ENCODE measurements at places on chromosomes 7 and 10. TPM values are rescaled to one million over a fixed set of nuclear protein-coding genes. Genes with fewer than 3 reads are reported as not detected.

NPY4R gene
- not detected for total RNA-seq

EPHB4 gene
- total RNA-seq, result 2.7 TPM

TAS2R3 gene
- 2.2 TPM for total RNA-seq

HPSE2 gene
- total RNA-seq, result not detected

NUTM2B gene
- 0.91 TPM for total RNA-seq

FXYD4 gene
- not detected for total RNA-seq

HMX2 gene
- not detected for total RNA-seq

LRRN3 gene
- 56.5 TPM for total RNA-seq

GRCh38 chr7:148304083-148304335 is 286.6 kb upstream of the C7orf33 start:
- DNase-seq, result no peak

GRCh38 chr7:51187941-51188340 is 128.7 kb downstream of the COBL start:
- DNase-seq, result no peak

DNA sequence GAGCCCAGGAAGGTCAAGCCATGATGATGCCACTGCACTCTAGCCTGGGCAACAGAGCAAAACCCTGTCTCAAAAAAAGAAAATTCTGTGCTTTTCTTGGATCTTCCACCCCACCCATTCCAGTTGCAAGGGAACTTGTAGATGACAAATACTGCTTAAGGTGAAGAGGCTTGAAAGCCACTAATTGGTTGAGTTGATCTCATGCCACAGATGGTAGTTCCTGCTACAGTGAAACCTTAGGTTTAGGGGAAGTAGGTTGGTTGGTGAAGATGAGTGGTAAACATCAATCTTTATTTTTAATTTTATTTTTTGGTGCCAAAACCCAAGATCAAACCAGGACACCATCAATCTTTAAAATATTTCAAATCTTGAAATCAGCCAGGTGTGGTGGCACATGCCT is 2.9 kb upstream of the GDI2 start:
- DNase-seq, result no peak

DNA sequence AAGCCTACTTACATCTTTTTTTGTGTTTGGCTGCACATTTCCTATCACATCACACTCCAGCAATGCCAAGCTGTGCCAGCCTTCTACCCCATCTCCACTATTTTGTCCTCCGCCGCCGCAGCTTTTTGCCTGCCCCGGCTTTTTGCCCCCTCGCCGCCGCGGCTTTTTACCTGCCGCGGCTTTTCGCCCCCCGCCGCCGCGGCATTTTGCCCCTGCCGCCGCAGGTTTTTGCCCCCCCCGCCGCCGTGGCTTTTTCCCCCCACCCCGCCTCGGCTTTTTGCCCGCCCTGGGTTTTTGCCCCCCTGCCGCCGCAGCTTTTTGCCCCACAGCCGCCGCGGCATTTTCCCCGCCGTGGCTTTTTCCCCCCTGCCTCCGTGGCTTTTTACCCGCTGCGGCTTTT is 506.0 kb downstream of the ZNF37A start:
- no peak for DNase-seq

GRCh38 chr10:61904733-61905725 is 3.5 kb downstream of the ARID5B start:
- DNase-seq, result peak; percentile 79

DNA sequence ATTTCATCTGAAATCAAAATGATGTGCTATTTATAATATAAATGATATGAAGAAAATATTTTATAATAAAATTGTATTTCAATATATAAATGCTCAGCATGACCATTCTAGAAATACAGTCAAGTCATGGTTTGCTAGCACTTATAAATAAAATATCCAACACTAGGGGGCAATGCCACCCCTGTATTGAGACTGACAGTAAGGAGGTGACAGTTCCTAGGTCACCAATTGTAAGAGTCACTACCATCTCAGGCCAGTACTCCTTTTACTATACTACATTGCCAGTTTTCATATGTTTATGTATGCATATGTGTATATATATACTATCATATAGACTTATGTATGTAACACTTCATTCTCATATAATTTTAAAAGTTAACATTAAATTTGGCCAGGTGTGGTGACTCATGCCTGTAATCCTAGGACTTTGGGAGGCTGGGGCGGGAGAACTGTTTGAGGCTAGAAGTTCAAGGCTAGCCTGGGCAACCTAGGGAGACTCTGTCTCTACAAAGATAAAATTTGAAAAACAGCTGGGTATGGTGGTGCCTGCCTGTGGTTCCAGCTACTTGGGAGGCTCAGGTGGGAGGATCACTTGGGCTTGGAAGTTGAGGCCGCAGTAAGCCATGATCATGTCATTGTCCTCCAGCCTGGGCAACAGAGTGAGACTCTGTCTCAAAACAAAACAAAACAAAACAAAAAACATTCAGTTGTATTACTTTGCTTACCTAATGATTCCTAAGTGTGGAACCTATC is 2.4 kb upstream of the CNOT4 start:
- DNase-seq, result peak; percentile 81

- no peak for DNase-seq
Observed at GRCh38 chr10:58064714-58065528, 202.8 kb downstream of the IPMK start.

GRCh38 chr7:128879939-128880746 is 17.5 kb downstream of the ATP6V1F start:
- no peak for DNase-seq

- no peak for DNase-seq
Observed at GRCh38 chr7:140349144-140349771, 49.1 kb downstream of the SLC37A3 start.

DNA sequence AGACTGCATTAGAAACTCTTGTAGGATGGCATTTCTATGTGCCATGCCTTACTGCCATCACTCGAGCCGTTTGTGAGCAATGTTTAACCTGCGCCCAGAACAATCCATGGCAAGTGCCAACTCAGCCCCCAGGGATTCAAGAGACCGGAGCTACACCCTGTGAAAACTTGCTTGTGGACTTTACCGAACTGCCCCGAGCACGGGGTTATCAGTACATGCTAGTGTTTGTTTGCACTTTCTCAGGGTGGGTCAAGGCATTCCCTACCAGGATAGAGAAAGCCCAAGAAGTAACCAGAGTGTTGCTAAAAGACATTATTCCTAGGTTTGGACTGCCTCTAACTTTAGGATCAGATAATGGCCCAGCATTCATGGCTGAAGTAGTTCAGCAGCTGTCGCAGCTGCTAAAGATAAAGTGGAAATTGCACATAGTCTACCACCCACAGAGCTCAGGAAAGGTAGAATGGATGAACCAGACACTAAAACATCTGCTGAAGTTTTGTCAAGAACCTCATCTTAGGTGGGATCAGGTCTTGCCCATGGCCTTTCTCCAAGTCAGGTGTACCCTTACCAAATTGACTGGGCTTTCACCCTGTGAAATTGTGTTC is 8.9 kb upstream of the CYREN start:
- no peak for DNase-seq

GRCh38 chr7:90677486-90678404 is 81.6 kb downstream of the CDK14 start:
- DNase-seq, result no peak

- no peak for DNase-seq
Observed at GRCh38 chr7:43110791-43111535, 1.5 kb upstream of the HECW1 start.

All from activated CD4-positive, alpha-beta T cell treated with anti-CD3 and anti-CD28 coated beads, Interleukin-2, amount 10 ng/mL, durations not matched to agents 24 days and 14 days (primary cell).